ENCODE measurements at places on chromosomes 2 and 18.

DNA sequence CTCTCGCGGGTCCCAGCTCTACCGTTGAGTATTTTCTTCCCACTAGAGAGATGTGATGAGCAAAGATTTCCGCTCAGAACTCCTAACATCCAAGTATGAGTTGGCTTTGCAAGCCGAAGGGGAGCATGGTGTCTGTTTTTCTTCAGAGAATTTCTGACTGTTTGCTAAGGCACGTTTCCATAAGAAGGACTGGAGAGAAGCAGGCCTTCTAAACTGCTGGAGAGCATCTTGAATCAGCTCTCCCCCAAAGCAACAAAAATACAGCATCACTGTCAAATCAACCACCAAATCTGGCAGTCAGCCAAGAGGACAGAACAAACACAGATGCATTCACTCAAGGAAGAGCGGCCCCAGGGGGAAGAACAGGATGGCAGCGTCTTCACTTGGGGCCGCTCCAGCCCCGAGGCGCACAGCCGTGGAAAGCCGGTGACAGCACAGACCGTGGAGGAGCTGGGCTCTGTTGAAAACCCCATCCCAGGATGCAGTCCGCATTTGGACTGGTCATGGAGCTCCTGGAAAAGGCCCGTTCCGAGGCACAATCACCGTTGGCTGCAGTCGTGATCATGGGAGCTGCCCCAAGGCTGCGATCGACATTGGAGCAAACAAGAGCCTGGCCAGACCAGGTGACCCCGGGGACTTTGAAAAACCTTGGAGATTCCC lies 101.4 kb downstream of the NFATC1 start:
- no peak for DNase-seq

GRCh38 chr18:12072996-12073395 lies 20.6 kb upstream of the ANKRD62 start:
- DNase-seq = no peak

DNA sequence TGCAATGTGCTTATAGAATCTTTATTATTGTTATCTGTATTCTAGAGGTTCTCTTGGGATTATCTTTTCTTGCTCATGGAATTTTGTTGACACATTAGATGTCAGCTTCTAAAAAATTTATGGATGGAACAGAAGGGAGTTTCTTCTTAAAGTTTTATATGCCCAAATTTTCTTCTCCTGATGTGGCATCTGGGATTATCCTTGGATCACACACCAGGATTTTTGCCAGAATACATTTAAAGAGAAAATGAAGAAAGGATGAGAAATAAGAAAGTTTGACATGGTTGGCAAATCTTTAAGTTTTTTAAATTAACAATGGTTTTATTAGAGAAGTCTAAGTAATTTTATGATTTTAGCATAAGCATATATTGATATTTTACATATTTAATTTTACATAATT lies 706.7 kb upstream of the TMEFF2 start:
- DNase-seq = no peak

DNA sequence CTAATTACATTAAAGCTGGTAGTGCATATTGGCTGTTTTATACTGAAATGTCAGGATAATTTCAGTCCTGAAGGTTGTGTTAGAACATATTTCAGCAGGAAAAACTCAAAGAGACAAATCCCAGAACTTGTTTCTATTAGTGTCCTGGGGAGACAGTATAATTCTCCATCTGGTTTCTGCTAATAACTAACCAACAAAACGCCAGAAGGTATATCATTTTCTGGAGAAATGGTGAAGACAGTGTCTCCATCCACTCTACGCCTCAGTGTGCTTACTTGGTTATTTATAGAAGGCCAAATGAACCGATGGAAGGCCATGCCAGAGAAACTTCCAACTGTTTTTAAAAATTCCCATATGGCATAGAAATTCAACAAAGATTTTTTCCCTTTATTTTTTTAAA lies 41.6 kb downstream of the GCA start:
- no peak for DNase-seq

- DNase-seq = no peak
Measured at GRCh38 chr18:43275546-43275945, 1.7 kb downstream of the SYT4 start.

- no peak for DNase-seq
Measured at GRCh38 chr2:193141-193671, 70.6 kb downstream of the SH3YL1 start.

DNA sequence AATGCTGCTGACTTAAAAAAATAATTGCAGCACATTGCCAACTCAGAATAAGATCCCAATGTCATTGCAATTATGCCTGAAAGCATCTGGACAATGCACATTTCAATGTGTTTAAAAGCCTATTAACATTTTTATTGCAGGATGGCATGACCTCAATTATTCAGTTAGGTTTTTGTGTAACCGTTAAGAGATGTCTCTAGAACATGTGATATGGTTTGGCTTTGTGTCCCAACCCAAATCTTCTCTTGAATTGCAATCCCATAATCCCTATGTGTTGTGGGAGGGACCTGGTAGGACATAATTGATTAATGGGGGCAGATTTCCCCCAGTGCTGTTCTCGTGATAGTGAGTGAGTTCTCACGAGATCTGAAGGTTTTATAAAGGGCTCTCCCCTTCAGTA lies 43.2 kb upstream of the ZC3H15 start:
- DNase-seq = no peak

GRCh38 chr2:60796573-60797509 lies 40.8 kb downstream of the PAPOLG start:
- no peak for DNase-seq

DNA sequence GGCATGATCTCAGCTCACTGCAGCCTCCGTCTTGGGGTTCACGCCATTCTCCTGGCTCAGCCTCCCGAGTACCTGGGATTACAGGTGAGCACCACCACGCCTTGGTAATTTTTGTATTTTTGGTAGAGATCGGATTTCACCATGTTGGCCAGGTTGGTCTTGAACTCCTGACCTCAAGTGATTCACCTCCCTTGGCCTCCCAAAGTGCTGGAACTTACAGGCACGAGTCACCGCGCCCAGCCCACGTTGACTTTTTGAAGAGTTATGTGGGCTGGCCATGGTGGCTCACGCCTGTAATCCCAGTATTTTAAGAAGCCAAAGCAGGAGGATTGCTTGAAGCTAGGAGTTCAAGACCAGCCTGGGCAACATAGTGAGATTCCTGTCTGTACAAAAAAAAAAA lies 20.8 kb downstream of the CCL20 start:
- DNase-seq = no peak

GRCh38 chr2:199818754-199819153 lies 32.2 kb downstream of the FTCDNL1 start:
- DNase-seq = no peak

- DNase-seq = no peak
Measured at GRCh38 chr18:3914109-3914508, 464.1 kb downstream of the TGIF1 start.

DNA sequence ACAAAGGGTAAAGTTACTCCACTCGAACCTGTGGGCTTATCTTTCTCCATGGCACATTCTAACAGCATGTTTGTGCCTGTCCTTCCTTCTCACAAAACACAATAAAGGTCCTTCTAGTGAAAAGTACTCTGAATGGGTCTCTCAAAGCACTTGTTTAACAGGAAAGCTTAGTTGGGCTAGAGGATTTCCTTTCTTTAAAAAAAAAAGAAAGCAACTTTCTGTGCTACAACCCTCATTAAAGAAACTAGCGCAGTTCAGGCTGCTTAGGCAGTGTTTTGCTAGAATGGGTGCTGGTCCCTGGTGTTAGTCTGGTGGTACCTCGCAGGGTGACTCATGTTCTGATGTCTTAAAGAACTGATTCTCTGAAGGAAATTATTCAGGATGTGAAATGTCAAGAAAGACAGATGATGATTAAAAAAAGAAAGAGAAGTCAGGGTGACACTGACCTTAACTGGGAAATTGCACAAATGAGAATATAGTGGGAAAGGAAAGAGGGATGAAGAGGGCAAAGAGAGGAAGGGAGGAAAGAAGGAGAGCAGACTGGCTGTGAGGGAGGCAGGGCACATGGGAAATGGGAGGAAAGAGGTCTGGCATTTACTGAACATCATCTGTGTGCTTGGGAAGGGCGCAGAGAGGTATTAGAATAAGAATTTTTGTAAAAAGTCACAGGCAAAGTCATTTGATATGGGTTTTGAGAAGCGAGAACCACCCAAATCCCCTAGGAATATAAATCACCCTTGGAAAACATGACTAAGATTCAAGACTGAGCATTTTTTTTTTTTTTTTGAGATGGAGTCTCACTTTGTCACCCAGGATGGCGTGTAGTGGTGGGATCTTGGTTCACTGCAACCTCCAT lies 74.9 kb downstream of the ATP8B1 start:
- DNase-seq = no peak

- no peak for DNase-seq
Measured at GRCh38 chr18:50424877-50425690, 50.2 kb downstream of the SKA1 start.

DNA sequence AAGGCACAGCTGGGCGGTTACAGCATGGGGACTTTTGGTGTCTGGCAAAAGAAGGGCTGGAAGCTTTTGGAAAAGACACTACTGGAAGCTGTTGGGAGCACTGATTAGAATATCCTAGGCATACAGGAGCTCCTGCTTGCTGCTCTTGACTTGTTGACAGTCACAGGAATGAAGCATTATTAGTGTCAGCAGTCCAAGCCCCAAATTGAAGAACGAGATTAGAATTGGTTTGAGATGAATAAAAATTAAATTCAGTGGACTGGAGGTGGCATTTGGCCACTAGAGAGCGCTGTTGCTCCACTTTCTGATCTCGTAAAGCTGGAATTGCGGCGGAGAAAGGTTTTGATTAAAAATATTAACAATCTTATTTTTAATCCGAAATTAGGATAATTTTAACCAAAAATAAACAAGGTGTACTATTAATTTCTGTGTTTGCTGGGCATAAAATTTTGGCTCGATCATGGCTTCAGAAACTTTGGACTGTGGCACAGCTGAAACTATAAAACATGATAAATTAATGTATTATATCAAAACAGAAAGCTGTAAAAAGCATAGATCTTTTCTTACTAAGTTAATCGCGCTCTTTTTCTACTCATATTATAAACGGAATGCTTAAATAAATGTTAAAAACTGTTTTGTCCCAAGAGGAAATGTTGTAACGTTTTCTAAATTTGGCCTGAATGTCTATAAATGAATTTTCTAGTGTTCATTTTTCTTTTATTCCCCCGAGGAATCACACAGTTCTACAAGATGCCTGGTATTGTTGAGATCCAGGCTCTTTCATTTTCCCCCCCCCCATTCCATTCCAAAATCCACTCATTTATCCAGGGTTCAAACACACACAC lies 2.4 kb upstream of the HOXD8 start:
- DNase-seq = peak; percentile 76

DNA sequence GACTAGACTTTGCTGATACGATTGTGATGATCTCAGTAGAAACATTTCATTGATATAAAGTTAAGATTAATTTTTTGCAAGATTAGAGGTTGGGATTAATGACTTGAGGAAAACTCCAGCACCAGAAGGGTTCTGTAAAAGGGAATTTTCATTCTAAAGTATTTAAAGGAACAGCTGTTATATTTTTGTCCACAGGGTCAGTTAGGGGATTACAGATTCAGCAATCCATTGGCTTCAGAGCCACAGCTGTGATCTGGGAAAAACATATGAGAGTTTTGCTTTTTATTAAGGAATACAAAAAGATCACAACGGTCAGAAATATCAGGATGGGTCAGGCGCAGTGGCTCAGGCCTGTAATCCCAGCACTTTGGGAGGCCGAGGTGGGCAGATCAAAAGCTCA lies 19.6 kb upstream of the REV1 start:
- DNase-seq = no peak

- no peak for DNase-seq
Measured at GRCh38 chr2:217160978-217161973, 301.4 kb upstream of the TNP1 start.

DNA sequence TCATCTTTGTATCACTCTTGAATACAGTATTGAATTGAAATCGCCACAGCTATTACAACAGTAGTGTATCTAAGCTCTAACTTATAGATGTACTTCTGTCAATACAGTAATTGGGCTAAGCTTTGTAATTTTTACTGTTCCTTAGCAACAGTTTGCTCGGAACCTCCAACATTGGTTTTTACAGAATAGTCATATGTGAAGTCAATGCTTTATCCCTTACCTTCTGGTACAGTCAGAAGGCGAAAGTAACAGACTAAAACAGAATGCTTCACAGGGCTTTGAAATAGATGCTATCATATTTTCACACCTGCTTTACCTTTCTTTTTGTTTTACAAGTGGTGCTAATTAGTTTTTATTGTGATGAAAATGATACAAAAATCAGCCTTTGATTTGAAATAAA lies 46.9 kb upstream of the CYP20A1 start:
- no peak for DNase-seq

DNA sequence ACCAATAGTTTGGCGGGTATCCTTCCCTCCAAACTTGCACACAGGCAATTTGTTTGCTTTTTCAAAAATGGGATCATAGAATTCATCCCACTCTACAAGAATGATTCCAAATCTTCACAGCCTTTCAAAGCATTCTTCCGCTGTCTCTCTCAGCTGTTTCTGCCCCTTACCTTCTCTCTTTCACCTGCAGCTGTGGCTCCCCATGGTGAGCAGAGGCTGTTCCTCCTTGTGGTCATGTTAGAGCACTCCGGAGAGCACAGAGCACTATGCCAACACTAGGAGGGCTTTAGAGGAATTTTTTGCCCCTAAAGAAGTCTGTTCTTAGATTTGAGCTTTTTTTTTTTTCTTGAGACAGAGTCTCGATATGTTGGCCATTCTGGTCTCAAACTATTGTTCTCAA lies 30.4 kb downstream of the MTHFD2 start:
- no peak for DNase-seq

DNA sequence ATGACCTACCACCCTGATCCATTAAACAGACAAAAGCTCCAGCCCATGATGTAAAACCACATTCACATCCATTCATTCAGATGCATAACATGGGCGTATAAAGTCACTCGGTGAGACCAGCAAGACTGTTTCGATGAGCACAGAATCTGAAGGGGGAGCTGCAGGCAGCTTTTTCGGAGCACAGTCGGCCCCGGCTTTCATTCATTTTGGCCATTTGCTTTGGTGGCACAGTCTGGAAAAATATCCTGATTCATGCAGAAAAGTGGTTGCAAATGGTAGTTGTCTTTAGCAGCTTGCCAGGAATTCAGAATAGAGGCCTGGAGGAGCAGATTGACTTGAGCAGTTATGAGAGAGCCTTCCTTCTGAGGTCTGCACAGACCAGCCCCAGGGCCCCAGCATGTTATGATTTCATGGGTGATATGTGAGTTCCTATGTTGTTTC lies 11.2 kb downstream of the ARID5A start:
- DNase-seq = no peak

GRCh38 chr2:131034122-131035051 lies 58.9 kb downstream of the FAM168B start:
- peak; percentile 62 for DNase-seq

- DNase-seq = no peak
Measured at GRCh38 chr18:12321333-12321732, 13.3 kb downstream of the TUBB6 start.

Data from neuronal stem cell (in vitro differentiated cells).